ENCODE measurements at places on chromosomes 4 and X.

- DNase-seq = peak; percentile 59
Measured at GRCh38 chrX:120560405-120560841, 339 bp downstream of the CUL4B start.

DNA sequence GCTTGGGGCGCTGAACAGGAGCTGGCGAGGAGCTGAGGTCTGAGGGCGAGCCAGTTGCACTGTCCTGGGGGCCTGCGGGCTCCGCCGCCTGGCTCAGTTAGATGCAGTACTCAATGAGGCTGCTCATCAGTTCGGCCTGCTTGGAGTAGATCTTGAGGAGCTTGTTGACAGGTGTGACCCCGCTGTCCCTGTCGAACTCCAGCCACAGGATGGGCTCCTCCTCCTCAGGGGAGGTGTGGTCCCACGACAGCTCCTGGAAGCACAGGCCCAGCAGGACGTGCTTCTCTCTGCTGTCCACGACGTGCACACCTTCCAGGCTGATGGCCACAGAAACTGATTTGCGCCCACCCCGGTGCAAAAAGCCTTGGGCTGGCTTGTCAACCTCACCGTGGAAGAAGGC lies 16.5 kb upstream of the LAS1L start:
- DNase-seq = no peak

DNA sequence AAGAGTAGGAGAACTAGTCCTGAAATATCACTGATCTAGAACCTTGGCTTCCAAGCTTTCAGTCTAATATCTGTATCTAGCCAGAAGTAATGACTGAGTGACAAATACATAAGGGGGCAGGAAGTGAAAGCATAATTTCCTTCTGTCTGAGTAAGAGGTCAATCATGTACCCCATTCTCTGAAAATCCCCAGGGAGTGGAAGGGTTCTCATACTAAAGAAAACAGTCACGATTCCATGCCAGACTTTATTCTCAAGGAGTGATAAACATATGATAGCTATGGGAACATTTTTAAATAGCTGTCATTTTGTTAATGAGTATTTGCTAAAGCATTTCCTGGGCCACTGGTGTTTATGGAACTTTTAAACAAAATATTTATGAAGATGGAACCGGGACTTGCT lies 308.5 kb downstream of the ARHGAP24 start:
- no peak for DNase-seq

- no peak for DNase-seq
Measured at GRCh38 chr4:42515156-42515884, 118.0 kb downstream of the SHISA3 start.

GRCh38 chr4:92232566-92232965 lies 71.2 kb upstream of the GRID2 start:
- DNase-seq = no peak

- peak; percentile 18 for DNase-seq
Measured at GRCh38 chrX:154908821-154909220, 22.7 kb downstream of the F8A1 start.

DNA sequence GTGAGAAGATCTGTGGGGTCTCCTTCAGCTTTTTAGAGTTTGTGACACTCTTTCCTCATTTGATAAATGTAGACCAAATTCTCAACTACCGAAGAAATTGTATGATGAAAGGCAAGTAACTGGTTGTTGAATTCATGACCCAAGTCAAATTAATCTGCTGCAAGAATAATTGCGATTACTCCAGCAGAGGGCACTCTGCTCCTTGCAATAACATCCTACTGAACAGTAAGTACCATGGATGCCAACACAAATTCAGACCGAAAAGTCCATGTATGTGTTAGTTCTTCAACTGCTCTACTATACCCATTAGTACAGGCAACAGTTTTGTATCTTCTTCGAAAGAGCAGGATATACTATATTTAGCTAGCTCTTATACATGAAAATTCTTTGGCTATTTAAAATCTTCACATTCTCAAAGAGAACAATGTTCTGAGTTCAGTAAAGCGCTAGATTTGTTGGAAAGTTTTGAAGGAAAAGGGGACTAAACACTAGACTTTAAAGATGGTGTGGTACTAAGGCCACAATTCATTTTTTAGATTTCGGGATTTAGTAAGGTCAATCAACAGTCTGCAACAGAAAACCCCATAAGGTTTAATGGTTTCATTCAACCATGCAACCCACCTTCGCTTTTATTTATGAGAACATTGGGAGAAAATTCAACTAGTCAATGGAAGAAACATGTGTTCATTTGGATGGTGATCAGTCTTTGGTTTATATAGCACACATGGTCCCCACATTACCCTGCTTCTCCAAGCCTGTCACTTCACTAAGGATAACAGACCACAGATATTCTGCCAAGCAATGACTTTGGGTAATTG lies 105.4 kb upstream of the TBC1D9 start:
- DNase-seq = peak; percentile 70

DNA sequence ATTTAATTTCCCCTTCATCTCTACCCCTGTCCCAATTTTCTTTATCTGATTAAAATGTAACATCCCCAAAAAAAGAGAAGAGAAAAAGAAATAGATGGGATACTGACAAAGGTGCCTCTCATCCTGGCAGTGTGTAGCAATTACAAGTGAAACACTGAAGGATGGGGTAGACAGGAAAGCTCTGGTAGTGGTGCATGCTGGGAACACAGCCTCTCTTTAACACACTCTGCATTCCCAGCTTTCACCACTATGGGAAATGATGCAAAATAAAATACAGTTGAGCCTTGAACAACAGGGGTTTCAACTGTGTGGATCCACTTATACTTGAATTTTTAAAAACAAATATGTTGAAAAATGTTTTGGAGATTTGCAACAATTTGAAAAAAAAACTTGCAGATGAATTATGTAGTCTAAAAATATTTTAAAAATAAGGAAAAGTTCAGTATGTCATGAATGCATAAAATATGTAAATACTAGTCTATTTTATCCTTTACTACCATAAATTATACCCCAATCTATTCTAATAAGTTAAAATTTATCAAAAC lies 239.2 kb upstream of the DDX53 start:
- no peak for DNase-seq

GRCh38 chr4:56301997-56302496 lies 85.2 kb downstream of the AASDH start:
- no peak for DNase-seq

- peak; percentile 8 for DNase-seq
Measured at GRCh38 chr4:73964862-73965611, 16.8 kb downstream of the PF4 start.

DNA sequence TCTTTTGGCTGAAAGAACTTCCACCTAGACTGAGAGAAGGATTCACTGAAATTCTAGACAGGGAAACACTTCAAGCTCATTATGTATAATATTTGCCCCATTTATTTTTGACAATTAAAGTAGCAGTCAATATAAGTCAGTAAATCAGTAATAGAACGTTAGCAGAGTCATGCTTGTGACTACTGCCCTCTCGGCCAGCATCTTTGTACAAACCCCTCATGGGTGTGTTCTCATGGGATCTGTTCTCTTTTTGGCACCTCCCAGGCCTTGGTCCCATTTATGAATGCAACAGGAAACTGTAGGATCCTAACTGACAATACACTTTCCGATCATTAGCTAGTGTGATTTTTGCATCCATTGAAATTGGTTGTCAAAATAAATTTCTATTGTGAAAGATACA lies 2.9 kb downstream of the MSL3 start:
- DNase-seq = no peak

DNA sequence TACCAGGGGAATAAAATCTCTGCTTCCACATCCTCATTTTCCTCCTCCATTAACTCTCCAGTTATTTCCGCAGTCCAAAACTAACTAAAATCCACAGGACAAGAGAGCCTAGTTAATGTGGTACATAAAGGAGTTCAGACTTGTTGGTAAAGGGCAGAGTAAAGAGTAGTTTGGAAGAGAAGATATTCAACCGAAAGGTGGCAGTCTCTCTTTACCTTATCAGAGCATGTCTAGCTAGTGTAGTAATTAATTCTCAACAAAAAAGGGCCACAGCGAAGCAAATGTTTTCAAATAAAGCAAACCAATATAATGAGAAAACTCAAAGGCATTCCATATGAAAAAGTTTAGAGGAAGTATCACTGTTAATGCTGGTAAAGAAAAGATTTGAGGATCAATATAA lies 286.5 kb downstream of the GLUD2 start:
- peak; percentile 2 for DNase-seq

- no peak for DNase-seq
Measured at GRCh38 chrX:134025986-134026545, 40.7 kb upstream of the GPC3 start.

GRCh38 chr4:42789041-42789567 lies 103.4 kb upstream of the GRXCR1 start:
- DNase-seq = no peak

DNA sequence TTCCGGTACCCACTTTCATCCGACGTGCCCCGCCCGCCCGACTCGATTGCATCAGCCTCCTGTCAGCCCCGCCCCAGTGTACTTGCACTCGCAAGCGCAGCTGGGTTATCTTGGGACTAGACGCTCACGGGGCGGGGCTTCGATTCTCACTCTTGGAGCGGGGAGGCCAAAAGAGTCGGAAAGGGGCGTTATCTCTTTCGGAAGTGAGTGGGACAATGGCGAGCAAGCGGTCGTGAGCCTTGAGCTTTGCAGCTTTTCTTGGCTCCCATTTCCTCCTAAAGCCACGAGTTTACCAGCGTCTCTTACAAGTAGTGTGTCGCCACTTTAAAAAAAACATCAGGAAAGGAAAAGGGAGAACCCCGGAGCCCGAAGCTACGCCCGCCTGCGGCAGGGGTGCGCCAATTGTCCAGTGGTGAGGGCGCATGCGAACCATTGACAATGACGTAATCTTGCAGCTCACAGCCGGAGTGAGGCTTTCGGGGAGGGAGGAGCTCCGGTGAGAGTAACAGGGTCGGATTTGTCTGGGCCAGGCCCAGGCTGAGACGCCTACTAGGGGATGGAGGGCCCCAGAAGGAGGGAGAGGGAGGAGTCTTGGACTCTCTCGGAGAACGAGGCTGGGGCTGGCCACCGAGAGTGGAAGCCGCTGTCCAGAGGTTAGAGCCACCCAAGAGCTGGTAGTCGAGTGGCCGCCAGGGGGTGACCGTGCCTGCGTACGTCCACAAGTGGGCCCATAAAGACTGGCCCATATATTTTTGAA lies 109.5 kb downstream of the GNL3L start:
- DNase-seq = peak; percentile 97

GRCh38 chrX:154090731-154091130 lies 6.8 kb downstream of the MECP2 start:
- no peak for DNase-seq

DNA sequence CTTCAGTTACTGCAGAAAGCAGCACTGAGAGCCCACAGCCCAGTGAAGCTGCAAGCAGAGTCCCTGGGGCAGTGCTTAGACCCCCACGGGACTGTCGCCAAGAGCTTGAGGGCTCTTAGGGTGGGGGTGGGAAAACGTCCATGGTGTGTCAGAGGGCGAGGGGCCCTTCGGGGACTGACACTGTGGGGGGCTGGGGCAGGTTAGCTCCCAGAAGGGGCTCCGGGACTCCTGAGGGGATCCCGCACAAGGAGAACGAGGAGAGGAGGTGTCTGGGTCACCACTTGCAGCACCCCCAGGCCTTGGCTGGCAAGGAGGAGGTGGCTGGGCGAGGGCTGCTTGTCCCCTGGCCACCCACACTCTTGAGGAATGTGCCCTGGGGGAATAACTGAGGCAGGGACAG lies 20.8 kb downstream of the NAT8L start:
- no peak for DNase-seq

GRCh38 chr4:122783301-122784215 lies 43.1 kb upstream of the FGF2 start:
- no peak for DNase-seq

GRCh38 chr4:119897260-119897659 lies 169.4 kb downstream of the MAD2L1 start:
- no peak for DNase-seq

Measured in RPMI8226 (cell line).